ENCODE measurements at places on chromosomes 1 and 21. TPM values are rescaled to one million over a fixed set of nuclear protein-coding genes. Genes with fewer than 3 reads are reported as not detected.
A peak's percentile ranks its signal among the peaks of the same experiment; 100 is the strongest.

- no peak for DNase-seq
These were observed 13.6 kb upstream of the LRRC3 start for GRCh38 chr21:44441581-44442265.

- DNase-seq, result no peak
These were observed 11.9 kb upstream of the PLXNA2 start for GRCh38 chr1:208256091-208256490.

DNA sequence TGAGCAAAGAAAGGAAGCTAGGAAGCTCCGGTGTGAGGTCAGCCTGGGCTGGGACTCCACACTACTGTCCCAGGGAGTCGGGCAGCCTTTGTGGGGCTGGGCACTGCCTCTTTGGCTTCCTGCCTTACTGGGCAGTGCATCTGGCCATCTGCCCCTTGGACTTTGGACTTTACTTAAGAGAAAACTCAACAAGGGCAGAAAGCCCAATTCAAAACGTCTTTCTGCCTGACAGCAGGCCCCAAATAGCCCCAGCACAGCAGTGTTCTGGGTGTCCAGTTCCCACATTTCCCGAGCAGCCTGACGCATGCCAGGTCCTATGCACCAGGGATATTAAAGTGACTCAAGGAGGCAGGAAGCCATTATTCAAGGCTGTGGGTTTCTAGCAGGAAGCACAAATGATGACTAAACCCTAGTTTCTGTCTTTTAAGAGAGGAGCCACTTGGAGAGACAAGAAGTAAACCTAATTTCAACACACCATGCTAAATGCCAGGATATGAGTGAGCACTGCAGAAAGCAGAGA is 37.9 kb upstream of the EDEM3 start:
- DNase-seq, result peak; percentile 99

The ZNF697 gene
- 7.4 TPM for polyA plus RNA-seq

GRCh38 chr21:27329255-27329851 is 362.5 kb upstream of the ADAMTS5 start:
- peak; percentile 98 for DNase-seq

Measured in fibroblast of lung (primary cell).